ENCODE measurements at places on chromosomes 11 and 22.

- DNase-seq = no peak
These were observed 20.5 kb downstream of the UBE2L3 start for GRCh38 chr22:21587803-21588611.

- DNase-seq = no peak
These were observed 65.0 kb downstream of the SPON1 start for GRCh38 chr11:14027525-14027924.

DNA sequence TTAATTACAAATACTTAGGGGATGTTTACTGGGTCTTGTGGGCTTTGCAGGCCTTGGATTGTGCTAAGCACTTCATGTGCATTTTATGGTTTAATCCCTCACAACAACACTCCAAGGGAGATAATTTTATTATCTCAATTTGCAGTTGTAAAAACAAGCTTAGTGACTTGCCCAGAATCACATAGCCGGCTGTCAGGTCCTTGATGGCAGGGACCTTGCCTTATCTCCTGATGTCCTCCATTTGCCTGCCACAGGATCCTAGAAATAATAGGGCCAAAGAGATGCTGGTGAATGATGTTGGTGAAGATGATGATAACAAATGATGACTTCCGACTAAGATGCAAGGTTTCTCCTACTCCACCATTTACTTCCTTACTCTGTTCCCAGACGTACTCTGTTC, 385.4 kb downstream of the TMEM135 start:
- no peak for DNase-seq

- peak; percentile 15 for DNase-seq
These were observed 155.5 kb downstream of the SPON1 start for GRCh38 chr11:14118072-14118471.

DNA sequence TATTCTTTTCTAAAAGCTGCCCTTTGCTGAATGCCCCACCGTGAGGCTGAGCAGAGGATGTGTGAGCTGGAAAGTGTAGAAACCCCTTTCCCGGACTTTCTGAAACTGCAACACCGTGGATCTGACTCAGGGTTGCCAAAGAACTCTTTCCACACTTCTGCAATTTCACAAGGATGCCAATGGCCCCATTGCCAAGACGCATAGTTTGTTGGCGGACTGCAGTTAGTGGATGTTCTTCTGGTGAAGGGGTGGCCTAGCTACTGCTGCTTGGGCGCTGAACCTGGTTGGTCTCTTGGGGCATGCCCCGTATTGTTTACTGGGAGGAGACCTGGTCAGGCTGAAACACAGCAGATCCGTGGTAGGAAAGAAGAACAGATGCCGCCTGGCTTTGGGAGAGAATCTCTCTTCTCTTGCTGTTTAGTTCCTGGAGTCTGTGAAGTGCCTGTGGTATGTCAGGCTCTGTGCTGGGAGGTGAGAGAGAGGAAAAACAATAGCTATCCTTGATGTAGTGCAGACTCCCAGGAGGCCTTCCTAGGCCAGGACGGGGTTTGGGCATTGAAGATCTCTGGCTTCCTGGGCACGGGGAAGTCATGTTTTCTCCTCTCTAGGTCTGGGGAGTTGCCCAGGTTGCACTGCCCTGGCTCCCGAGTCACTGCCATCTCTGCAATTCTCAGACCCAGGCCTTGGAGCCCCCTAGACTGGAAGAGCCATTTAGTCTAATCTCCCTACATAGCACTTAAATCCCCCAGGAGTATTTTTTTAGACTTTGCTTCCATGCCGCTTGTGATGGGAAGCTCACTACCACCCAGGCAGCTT, 26.9 kb downstream of the CD82 start:
- DNase-seq = no peak

- no peak for DNase-seq
These were observed 13.7 kb downstream of the NFRKB start for GRCh38 chr11:129881570-129882170.

- DNase-seq = no peak
These were observed 29.0 kb upstream of the KCNQ1OT1 start for GRCh38 chr11:2728663-2729332.

GRCh38 chr11:64799623-64800302, 3.3 kb downstream of the MAP4K2 start:
- no peak for DNase-seq

DNA sequence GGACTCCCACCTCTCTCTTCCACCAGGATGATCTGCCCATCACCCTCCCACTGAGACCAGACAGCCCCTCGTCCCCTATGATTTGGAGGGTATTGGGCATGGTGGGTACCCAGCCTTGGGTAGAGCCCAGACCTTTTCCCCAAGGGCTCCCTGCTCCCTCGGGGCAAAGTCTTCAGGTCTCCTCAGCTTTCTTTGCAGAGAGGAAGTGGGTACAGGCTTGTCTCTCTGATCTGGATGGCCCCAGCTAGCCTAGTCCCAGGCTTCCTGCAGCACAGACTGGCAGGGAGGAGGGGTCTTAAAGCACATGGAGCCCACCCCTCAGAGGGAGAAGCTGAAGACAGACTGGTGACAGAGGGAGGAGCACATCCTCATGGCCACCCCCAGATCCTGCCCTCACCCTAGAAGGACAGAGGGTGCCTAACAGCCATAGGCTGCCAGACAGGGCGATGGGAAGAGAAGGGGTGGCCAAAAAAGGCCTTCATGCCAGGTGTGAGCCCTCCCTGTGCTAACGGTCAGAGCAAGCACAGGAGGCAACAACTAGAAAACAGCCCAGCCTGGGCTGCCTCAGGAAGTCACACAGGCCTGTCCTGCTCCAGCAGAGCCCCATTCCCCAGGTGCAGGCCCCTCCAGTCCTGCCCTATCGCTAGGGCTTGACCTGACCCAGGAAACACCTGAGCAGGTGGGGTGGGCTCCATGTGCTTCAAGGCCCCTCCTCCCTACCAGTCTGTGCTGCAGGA, 30.4 kb downstream of the SLC22A12 start:
- DNase-seq = no peak

DNA sequence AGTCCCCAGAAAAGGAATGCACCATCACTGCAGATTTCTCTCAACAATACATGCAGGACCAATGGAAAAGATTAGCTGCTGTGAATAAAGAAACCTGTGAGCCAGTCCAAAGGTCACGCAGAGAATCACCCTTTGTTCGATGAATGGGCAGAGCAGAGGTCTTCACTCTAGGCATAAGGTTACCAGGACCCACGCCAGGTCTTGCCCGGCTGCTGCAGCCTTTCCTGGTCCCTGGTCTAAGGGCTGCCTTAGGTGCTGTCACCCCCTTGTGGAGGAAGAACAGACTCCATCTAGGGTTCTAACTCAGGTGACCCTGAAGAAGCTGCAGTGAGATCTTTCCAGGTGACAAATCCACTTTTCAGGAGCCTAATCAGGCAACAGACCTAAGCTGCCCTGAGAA, 29.0 kb upstream of the NAP1L4 start:
- DNase-seq = no peak

- DNase-seq = no peak
These were observed 4.2 kb downstream of the MRGPRF start for GRCh38 chr11:69008737-69009440.

DNA sequence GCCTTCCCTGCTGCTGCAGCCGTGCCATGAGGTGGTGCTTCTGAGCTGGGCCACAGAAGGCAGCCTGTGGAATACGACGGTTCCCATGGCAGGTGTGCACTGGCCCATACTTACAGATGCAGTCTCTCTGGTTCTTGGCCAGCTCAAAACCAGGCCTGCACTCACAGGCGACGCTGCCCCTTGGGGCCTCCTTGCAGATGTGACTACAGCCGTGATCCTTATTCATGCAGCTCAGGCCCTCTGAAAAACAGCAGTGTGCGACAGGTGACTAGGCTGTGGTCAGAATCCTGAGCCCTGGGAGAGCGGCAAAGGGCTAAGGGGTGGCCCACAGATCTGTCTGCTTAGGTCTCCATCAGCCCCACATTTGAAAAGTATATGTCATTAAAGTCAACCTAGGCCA, 22.1 kb downstream of the SCUBE2 start:
- no peak for DNase-seq

- no peak for DNase-seq
These were observed 24.2 kb downstream of the EIF3F start for GRCh38 chr11:8011371-8011770.

Measured in right renal pelvis (tissue), 4 donors.